ENCODE measurements at places on chromosomes 1 and 21. TPM values are rescaled to one million over a fixed set of nuclear protein-coding genes. Genes with fewer than 3 reads are reported as not detected.

TNFSF4 gene
- total RNA-seq = 0.07 TPM

PRKACB gene
- total RNA-seq = 7.9 TPM

RIIAD1 gene
- total RNA-seq = not detected

TMEM79 gene
- total RNA-seq = 5.5 TPM

FAM72C gene
- total RNA-seq = 5.8 TPM

PTP4A2 gene
- total RNA-seq = 190 TPM

AVPR1B gene
- not detected for total RNA-seq

GUCA2B gene
- total RNA-seq = 0.19 TPM

SYPL2 gene
- total RNA-seq = 0.07 TPM

TNNT2 gene
- 0.30 TPM for total RNA-seq

CAPN8 gene
- total RNA-seq = 0.69 TPM

VWA5B1 gene
- total RNA-seq = not detected

RGS1 gene
- total RNA-seq = not detected

OR2L2 gene
- total RNA-seq = not detected

PNRC2 gene
- 28.5 TPM for total RNA-seq

TRABD2B gene
- 0.30 TPM for total RNA-seq

SLC26A9 gene
- total RNA-seq = 0.06 TPM

GBP2 gene
- 1.3 TPM for total RNA-seq

G0S2 gene
- total RNA-seq = 3.8 TPM

STMN1 gene
- total RNA-seq = 183 TPM

VPS72 gene
- total RNA-seq = 50.3 TPM

NEK2 gene
- total RNA-seq = 38.5 TPM

MPZL1 gene
- total RNA-seq = 116 TPM

ROR1 gene
- total RNA-seq = 11.1 TPM

CELA3B gene
- not detected for total RNA-seq

CFH gene
- 4.3 TPM for total RNA-seq

SLC44A5 gene
- total RNA-seq = 0.10 TPM

SLC6A17 gene
- total RNA-seq = 5.6 TPM

PKNOX1 gene
- 5.9 TPM for total RNA-seq

FHAD1 gene
- 0.46 TPM for total RNA-seq

DDAH1 gene
- 6.9 TPM for total RNA-seq

Measured in A549 treated with CpdA at 1 μM for 4 hours (cell line).